Stimulated activated CD8-positive, alpha-beta memory T cell treated with anti-CD3 and anti-CD28 coated beads, Interleukin-15, amount 100 ng/mL, for 24 hours (primary cell): ENCODE measurements at places on chromosomes 5 and 9.

DNA sequence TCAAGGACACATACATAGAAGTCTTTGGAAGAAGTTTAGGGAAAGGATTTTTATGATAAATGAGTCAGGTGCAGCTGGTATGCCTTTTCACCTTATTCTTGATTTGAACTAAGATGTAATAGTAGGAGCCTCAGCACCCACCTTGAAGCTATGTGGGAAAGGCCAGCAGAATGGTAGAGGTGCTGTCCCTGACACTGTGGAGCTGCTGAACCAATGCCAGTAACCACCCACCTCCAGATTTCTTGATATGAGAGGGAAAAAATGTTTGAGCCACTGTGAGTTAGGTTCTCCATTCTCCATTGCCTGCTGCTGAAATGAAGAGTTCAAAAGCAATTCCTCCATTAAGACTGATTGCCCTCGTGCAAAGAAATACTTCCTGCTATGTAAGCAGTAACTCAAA, 12.2 kb upstream of the HMGCR start:
- DNase-seq: no peak

DNA sequence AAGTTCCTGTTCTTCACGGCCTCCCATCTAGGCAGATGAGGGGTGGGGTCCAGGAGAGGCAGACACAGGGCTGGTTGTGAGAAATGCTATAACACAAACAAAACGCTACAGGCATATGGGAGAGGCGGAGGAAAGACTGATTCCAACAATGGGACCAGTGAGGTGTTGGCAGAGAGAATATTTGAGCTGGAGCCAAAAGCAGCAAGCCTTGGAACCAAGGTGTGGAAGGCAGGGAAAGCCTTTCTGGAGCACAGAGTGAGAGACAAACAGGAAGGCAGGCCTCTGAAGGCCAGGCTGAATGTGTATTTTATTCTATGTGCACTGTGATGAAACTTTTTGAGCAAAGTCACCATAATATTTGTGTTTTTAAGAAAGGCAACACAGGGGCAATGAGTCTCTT, 2.9 kb downstream of the ATPSCKMT start:
- DNase-seq: no peak

- no peak for DNase-seq
These were observed 79.0 kb downstream of the FBXW11 start for GRCh38 chr5:171927345-171927941.

GRCh38 chr9:1094749-1095148, 44.6 kb downstream of the DMRT2 start:
- no peak for DNase-seq

DNA sequence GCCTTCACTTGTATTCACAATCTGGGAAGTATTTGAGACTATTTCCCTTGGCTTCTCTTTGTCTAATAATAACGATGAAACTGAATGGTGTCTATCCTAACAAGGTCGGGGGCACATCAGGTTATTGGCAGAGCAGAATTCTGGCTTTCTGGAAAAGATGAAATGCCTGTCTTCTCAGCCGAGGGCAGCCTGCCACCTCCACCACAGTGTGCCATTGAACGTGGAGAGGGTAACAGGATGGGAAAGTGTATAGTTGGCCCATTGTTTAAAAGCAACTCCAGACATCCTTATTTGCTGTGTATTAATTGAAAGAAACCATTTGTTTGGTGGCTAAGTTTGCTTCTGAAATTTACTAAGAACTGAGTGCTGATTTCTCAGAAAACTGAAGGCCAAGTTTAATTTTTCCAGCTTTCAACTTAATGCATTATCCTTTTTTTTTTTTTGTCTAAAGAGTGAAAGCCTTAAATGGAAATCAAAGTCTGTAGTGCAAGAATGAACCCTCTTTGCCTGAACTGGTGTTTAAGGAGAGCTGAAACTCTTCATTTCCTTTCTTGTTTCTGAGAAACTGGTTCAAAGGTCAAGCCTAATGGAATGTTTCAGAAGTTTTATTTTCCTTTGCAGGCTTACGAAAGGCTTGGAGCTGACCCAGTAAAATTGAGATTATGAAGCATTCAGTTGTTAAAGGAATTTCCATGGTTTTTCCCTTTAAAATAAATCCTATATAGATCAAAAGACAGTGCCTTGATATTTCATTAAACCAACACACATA, 563.7 kb upstream of the DAP start:
- DNase-seq: no peak
